ENCODE measurements at places on chromosomes 3 and 15.

GRCh38 chr15:93997071-93997658, 234.2 kb upstream of the MCTP2 start:
- no peak for DNase-seq

GRCh38 chr3:18301781-18302180, 123.4 kb downstream of the SATB1 start:
- no peak for DNase-seq

GRCh38 chr15:80873366-80873952, 94.3 kb downstream of the CEMIP start:
- no peak for DNase-seq

GRCh38 chr3:175485436-175485835, 626.3 kb downstream of the NAALADL2 start:
- DNase-seq = no peak

- no peak for DNase-seq
Measured at GRCh38 chr3:13575459-13576061, 26.6 kb downstream of the FBLN2 start.

DNA sequence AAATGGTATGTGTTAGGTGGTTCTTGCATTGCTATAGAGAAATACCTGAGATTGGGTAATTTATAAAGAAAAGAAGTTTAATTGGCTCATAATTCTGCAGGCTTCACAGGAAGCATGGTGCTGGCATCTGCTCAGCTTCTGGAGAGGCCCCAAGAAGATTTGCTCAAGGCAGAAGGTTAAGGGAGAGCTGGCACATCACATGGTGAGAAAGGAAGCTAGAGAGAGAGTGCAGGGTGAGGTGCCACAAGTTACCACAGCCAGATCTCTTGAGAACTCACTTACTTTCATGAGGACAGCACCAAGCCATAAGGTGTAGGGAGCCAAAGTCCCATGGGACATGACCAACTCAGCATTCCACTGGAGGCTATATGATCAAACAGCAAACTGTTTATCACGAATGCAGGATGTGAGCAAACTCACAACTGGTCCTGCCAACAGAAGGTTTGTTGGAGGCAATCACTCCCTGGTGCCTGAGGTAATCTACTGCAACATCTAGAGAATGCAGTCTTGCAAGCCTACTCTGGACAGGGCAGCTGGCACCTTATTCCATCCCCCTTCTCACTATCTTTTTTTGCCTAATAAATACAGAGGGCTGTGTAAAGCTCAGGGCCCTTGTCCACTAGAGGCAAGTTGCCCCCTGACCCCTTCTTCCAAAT, 28.1 kb upstream of the CCR2 start:
- no peak for DNase-seq

DNA sequence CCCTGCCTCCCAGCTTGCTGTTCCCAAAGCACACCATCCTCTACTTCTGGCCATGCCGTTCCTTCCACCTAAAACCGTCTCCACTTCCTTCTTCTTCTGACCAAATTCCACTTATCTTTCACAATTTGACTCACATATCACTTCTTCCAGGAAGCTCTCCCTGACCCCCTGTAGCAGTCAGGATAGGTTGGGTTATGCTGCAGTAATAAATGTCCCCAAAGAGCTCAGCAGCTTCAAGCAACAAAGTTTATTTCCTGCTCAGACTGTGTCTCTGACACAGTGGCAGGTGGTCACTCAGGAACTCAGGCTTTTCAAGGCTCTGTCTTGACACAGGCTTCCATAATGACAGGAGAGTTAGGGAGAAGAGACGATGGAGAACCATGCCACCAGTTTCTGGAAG, 27.4 kb downstream of the SLC6A11 start:
- DNase-seq = no peak

DNA sequence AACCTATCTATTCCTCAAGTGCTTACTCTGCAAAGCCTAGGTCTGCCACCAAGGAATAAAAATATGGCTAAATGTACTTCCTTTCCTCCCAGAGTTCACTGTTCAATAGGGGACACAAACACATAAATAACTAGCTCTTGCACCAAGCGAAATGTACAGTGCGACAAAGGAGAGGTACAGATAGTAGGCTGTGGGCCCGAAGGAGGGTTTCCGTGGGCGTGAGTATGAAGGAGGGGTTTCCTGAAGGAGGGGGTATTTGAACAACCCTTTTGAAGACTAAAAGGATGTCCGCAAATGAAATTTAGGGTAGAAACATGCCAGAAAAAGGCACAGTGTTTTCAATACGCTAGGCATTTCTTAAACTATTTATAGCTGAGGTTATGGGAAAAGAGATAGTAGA, 207.9 kb downstream of the LPP start:
- DNase-seq = no peak

GRCh38 chr3:52570076-52570475, 33.7 kb downstream of the UQCC5 start:
- no peak for DNase-seq

DNA sequence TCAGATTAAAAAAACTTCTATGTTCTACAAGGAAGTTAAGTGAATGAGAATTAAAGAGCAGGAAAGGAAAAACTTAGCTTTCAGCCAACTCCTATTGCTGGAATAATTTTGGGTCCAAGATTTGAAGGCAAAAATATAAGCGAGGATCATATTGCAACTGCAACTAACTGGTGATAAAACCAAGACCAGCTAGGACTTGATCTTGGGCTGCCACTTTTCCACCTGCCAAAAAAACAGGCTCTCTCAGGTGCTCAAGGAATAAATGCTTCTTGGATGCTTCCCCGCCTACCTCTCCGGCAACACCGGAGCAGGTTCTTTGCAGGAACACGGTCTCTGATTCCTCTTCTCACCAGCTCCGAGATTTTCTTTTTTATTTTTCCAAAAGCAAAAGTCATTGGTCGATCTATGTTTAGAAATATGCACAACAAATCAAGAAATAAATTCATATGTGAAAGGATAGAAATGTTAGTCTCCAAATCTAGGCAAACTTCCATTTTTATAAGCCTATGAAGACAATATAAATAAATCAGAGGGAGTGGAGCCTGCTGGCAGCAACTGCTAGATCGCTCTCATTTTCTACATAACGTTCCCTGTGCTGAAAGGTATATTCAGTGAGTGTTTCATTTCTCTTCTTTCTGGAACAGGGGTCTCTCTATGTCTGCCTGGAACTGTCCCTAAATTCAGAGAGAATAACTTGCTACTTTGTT, 241.9 kb downstream of the NTRK3 start:
- DNase-seq = no peak

- DNase-seq = no peak
Measured at GRCh38 chr15:77221174-77221573, 150.3 kb upstream of the TSPAN3 start.

DNA sequence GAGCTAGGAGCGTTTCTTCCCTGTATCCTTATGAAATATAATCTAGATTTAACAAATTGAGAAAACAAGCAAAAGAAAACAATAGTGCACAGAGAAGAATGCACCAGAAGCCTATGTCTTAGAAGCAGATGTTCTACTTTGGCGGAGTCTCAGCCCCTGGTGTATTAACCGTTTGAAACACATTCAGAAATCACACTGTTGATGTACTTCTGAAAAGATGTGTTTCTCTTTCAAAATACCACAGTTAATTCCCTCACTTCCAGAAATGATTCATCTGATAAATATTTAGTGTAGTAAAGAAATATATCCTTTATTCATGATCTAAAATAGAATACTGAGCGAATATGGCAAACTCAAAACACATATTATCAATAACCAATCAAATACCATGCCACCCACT, 77.7 kb downstream of the CBLB start:
- DNase-seq = no peak

DNA sequence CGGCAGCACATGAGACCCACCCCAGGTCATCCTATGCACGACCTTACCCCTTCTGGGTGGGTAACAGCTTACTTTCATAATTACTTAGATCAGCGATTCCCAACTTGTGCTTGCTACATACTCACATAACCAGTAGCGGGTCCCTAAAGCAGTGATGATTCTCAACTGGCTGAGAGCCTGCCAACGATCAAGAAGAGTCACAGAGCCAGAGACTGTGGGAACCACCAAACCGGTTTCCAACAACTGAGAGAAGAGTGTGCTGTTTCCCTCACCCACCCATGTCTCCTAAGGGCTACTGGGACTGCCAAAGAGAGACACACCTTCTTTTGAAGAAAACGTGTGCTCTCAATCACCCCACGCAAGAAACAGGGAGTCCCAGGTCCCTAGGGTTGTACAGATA, 12.0 kb upstream of the XXYLT1 start:
- no peak for DNase-seq

- DNase-seq = no peak
Measured at GRCh38 chr15:99343881-99344551, 92.7 kb downstream of the LRRC28 start.

DNA sequence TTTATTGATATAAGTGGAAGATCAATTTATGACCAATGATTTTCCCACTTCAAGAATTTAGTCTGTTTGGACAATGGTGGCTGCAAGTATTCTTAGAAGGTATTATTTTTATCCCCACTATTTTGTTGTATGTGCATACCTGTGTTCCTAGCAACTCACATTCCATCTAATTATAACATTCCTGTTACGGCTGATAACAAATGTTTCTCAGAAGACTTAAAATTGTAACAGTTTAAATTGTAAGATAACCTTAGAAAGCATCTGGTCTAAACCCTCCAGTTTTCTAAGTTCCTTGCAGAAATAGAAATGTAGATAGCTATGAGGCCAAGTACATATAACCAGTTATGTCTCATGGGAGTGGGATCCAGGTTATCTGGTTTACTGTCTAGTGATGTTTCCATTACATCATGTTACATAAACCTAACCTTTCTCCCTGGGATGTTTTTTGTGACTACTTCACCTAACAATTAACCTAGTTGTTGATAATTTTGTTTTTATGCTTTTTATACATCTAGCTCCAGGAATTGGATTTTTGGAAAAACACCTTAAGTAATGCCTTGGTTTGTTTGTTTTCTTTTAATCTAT, 11.1 kb upstream of the MFN1 start:
- DNase-seq = no peak

DNA sequence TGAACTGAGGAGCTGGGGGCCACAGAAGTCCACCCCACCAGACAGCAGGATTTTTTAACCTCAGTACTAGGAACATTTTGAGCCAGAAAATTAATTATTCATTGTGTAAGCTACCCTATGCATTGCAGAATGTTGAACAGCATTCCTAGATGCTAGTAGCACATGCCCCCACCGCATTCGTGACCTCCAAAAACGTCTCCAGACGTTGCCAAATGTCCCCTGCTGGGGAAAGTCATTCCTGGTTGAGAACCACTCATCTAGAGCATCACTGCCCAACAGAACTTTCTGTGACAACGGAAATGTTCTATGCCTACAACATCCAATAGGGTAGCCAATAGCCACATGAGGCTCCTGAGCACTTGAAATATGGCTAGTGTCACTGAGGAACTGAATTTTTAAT, 333.5 kb downstream of the FOXP1 start:
- no peak for DNase-seq

DNA sequence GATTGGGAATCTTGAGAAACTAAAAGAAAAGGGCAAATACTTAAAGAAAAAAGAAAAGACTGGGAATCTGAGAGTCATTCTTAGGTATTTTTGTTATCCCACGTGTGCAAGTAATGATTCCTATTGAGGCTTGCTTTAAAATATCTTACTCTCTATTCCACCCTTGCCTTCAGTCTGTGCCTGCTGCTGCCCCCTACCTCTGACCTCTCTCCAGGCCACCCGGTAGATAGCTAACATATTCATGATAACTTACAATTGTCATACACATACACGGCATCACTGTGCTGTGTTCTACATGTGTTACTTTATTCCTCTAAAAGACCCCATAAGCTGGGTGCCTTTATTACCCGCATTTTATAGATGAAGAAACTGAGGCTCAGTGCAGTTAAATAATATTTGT, 27.8 kb upstream of the ATP13A3 start:
- DNase-seq = no peak

DNA sequence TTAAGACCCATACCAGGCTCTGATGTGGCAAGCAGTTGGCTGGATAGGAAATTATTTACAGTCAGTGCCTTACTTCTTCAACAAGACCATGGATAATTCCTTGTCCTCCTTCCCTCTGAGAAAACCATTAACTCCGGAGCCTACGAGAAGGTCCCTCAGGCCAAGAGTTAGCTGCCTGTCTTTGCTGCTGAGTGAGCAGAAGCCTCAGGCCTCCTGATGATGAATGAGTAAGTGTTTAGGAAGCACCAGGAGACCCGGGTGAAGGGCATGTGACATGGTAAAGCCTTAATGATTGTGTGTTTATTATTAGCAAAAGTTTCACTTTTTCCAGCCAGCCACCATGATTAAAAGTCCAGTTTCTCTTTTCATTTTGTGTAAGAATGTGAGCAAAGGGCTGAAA, 174.9 kb upstream of the TOPAZ1 start:
- DNase-seq = no peak

DNA sequence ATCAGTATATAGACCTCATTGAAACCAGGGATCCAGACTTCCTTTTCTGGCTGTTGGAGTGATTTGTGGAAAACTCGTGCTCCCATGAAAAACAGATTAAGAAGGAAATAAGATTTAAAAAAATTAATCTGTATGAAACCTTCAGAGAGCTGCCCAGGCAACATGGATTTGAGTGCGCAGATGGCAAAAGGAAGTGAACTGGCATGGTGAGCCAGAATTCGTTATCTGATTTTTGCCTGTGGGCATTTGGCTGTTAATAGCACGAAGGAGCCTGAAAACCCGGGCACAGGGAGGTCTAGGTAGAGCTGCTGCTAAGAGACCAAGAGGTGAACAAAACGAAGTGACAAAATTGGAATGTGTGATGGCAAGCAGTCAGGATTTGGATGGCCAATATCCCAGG, 19.1 kb upstream of the SPINK8 start:
- DNase-seq = no peak

GRCh38 chr3:152964911-152965609, 130.1 kb downstream of the P2RY1 start:
- no peak for DNase-seq

DNA sequence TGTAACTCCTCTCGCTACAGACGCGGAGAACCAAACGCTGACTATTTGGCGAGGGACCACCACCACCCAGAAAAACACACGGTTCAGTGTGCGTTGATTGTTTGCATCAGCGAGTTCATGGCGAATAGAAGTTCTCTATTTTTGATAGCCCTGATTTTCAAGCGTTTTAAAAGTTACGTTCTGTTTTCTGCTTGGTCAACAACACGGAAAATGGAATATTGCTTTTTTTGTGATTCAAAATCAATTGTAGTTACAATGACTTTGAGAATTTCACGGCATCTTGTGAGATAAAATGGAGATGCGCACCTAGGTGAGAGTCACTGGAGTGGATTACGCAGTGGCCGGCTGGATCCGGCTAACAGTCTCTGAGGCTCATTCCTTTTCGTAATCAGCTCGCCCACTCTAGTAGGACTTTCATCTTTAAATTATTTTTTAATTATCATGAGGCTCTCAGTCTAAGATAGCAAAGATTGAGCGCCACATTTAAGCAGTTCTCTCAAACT, 54.8 kb downstream of the CCDC54 start:
- DNase-seq = no peak

- DNase-seq = no peak
Measured at GRCh38 chr3:66394019-66394752, 106.6 kb downstream of the LRIG1 start.

Measured in D721Med (cell line).